ENCODE measurements at places on chromosomes 1 and 21. TPM values are rescaled to one million over a fixed set of nuclear protein-coding genes. Genes with fewer than 3 reads are reported as not detected.

Gene GCSAML
- 0.26 TPM for total RNA-seq

- H3K4me1 ChIP-seq = no peaks in the 10 kb centered on the region
- H3K36me3 ChIP-seq = no peaks in the 10 kb centered on the region
- no peak overlapping the region for H3K27ac ChIP-seq
- no peak overlapping the region for H3K4me3 ChIP-seq
- peaks cover 34% of the 10 kb centered on the region for H3K27me3 ChIP-seq
- no peak for DNase-seq
These were observed 10.1 kb downstream of the ZBTB8B start for GRCh38 chr1:32474954-32475353.

GRCh38 chr1:203325026-203325417, 19.7 kb downstream of the BTG2 start:
- peak overlapping the region; percentile 100 for H3K27ac ChIP-seq
- H3K4me3 ChIP-seq = peak overlapping the region; percentile 20
- no peaks in the 10 kb centered on the region for H3K27me3 ChIP-seq
- H3K36me3 ChIP-seq = no peaks in the 10 kb centered on the region

Gene OR14C36
- total RNA-seq = not detected

Gene RGS16
- total RNA-seq = 6.7 TPM

GRCh38 chr1:35939484-35939883, 8.6 kb downstream of the AGO3 start:
- no peak overlapping the region for H3K4me3 ChIP-seq
- no peak for DNase-seq
- no peaks in the 10 kb centered on the region for H3K27me3 ChIP-seq
- H3K27ac ChIP-seq = no peak overlapping the region
- no peaks in the 10 kb centered on the region for H3K36me3 ChIP-seq

- H3K4me1 ChIP-seq = peaks cover 35% of the 10 kb centered on the region
- H3K27ac ChIP-seq = peak within 1 kb of the TSS; percentile 98
- no peaks in the 10 kb centered on the region for H3K36me3 ChIP-seq
- H3K27me3 ChIP-seq = no peaks in the 10 kb centered on the region
- H3K4me3 ChIP-seq = peak within 1 kb of the TSS; percentile 96
These were observed at the start of gene CD53 for GRCh38 chr1:110872745-110873720. Gene CD53, plus strand, starts transcription at chr1:110873148. Its CDS starts 18,261 bp downstream, at chr1:110891409.

GRCh38 chr1:55813618-55814017, 598.5 kb upstream of the USP24 start:
- H3K27me3 ChIP-seq = peaks cover 2% of the 10 kb centered on the region
- no peak for DNase-seq
- no peaks in the 10 kb centered on the region for H3K36me3 ChIP-seq
- H3K4me3 ChIP-seq = no peak overlapping the region
- no peak overlapping the region for H3K27ac ChIP-seq
- H3K4me1 ChIP-seq = no peaks in the 10 kb centered on the region

Gene BGLAP
- 5.2 TPM for total RNA-seq

Gene MEX3A
- total RNA-seq = 0.03 TPM

- H3K27ac ChIP-seq = peak overlapping the region; percentile 97
- peak overlapping the region; percentile 88 for H3K4me3 ChIP-seq
- H3K4me1 ChIP-seq = peaks cover 7% of the 10 kb centered on the region
- H3K27me3 ChIP-seq = no peaks in the 10 kb centered on the region
- no peaks in the 10 kb centered on the region for H3K36me3 ChIP-seq
These were observed 440 bp upstream of the MUL1 start for GRCh38 chr1:20508411-20508771.

Gene NBPF4
- not detected for total RNA-seq

Gene FLVCR1
- total RNA-seq = 8.5 TPM

DNA sequence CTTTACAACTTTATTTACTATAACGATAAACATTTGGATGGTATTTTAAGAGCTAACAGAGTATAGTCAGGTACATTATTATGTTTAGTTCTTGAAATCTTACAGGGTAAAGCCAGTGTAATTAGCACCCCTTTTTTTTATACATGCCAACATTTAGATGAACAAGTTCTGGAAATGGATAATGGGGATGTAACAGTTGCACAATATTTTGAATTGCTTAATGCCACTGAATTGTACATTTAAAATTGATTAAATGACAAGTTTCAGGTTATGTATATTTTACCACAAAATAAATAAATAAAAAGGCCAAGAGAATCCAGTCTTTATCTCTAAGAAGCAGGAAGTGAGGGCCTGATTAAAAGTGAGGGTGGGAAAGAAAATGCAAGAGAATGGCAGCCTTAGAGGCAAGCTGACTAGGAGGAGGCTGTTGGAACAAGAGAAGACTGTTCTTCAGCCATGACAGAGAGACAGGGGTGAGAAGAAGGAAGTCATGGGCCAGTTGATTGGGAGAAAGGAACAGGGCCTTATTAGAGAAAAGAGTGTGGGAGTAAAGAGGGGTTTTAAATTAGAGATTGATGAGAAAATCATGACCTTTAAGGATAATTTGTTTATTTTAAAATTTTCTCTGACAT, 49.9 kb upstream of the TNFSF18 start:
- H3K27me3 ChIP-seq = no peaks in the 10 kb centered on the region
- H3K4me3 ChIP-seq = no peak overlapping the region
- no peak for DNase-seq
- H3K36me3 ChIP-seq = no peaks in the 10 kb centered on the region
- H3K4me1 ChIP-seq = no peaks in the 10 kb centered on the region

- no peaks in the 10 kb centered on the region for H3K27me3 ChIP-seq
- peaks cover 7% of the 10 kb centered on the region for H3K4me1 ChIP-seq
- no peak overlapping the region for H3K4me3 ChIP-seq
- H3K36me3 ChIP-seq = no peaks in the 10 kb centered on the region
These were observed 125.0 kb upstream of the B3GALT2 start for GRCh38 chr1:193311226-193311948.

Gene PCP4L1
- total RNA-seq = not detected

- H3K27ac ChIP-seq = no peak overlapping the region
- no peaks in the 10 kb centered on the region for H3K4me1 ChIP-seq
- H3K4me3 ChIP-seq = no peak overlapping the region
- H3K27me3 ChIP-seq = no peaks in the 10 kb centered on the region
These were observed 15.8 kb downstream of the STIL start for GRCh38 chr1:47298025-47298699.

- H3K27ac ChIP-seq = no peak overlapping the region
- H3K4me3 ChIP-seq = no peak overlapping the region
- peaks cover 2% of the 10 kb centered on the region for H3K27me3 ChIP-seq
- no peak for DNase-seq
- H3K4me1 ChIP-seq = no peaks in the 10 kb centered on the region
These were observed 5.9 kb downstream of the PLOD1 start for GRCh38 chr1:11940260-11940921.

Gene SPRR5
- not detected for total RNA-seq

GRCh38 chr1:184866586-184866985, 107.7 kb downstream of the NIBAN1 start:
- no peak overlapping the region for H3K4me3 ChIP-seq
- H3K27ac ChIP-seq = peak overlapping the region; percentile 86
- H3K4me1 ChIP-seq = peaks cover 9% of the 10 kb centered on the region

- H3K36me3 ChIP-seq = peaks cover 41% of the 10 kb centered on the region
- no peak for DNase-seq
- peaks cover 4% of the 10 kb centered on the region for H3K4me1 ChIP-seq
- H3K27me3 ChIP-seq = no peaks in the 10 kb centered on the region
- H3K27ac ChIP-seq = no peak overlapping the region
These were observed 18.9 kb downstream of the SFPQ start for GRCh38 chr1:35173909-35174540.

Gene AKR7A3
- 0.85 TPM for total RNA-seq

Gene GPR37L1
- total RNA-seq = not detected

Gene ESPN
- total RNA-seq = 2.1 TPM

- H3K4me1 ChIP-seq = no peaks in the 10 kb centered on the region
- no peak for DNase-seq
- no peak overlapping the region for H3K4me3 ChIP-seq
- H3K27me3 ChIP-seq = peaks cover 7% of the 10 kb centered on the region
- H3K36me3 ChIP-seq = no peaks in the 10 kb centered on the region
These were observed 20.3 kb downstream of the CDCP2 start for GRCh38 chr1:54132495-54132894.

Gene KRTAP10-7
- not detected for total RNA-seq

- DNase-seq = no peak
- H3K4me1 ChIP-seq = no peaks in the 10 kb centered on the region
- no peaks in the 10 kb centered on the region for H3K27me3 ChIP-seq
- no peaks in the 10 kb centered on the region for H3K36me3 ChIP-seq
- no peak overlapping the region for H3K4me3 ChIP-seq
These were observed 185.6 kb downstream of the DAB1 start for GRCh38 chr1:57238233-57238781.

- no peaks in the 10 kb centered on the region for H3K27me3 ChIP-seq
- DNase-seq = no peak
- no peak overlapping the region for H3K4me3 ChIP-seq
- H3K27ac ChIP-seq = no peak overlapping the region
These were observed 48.3 kb downstream of the HUNK start for GRCh38 chr21:31921079-31921478.

DNA sequence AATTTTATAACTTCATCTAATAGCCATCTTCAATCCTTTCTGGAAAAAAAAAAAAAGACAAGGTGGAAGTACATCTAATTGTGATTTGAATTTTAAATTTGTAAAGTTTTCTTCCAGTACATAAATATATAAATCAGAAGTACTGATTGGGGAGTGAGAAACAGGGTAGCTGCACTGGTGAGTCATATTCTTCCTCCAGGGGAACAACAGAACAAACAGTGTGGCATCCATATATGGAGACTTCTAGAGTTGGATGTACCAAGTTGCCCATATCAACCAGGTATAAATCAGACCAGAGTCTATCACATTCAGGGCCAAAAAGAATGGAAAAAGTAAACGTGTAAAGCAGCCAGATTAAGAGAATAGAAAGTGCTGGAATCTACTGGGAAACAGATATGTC, 66.0 kb upstream of the NRIP1 start:
- DNase-seq = no peak
- no peak overlapping the region for H3K27ac ChIP-seq
- H3K4me3 ChIP-seq = no peak overlapping the region
- no peaks in the 10 kb centered on the region for H3K4me1 ChIP-seq
- no peaks in the 10 kb centered on the region for H3K36me3 ChIP-seq

- H3K4me3 ChIP-seq = no peak overlapping the region
- no peaks in the 10 kb centered on the region for H3K27me3 ChIP-seq
- H3K27ac ChIP-seq = no peak overlapping the region
These were observed 36.0 kb downstream of the KAZN start for GRCh38 chr1:14634486-14634885.

DNA sequence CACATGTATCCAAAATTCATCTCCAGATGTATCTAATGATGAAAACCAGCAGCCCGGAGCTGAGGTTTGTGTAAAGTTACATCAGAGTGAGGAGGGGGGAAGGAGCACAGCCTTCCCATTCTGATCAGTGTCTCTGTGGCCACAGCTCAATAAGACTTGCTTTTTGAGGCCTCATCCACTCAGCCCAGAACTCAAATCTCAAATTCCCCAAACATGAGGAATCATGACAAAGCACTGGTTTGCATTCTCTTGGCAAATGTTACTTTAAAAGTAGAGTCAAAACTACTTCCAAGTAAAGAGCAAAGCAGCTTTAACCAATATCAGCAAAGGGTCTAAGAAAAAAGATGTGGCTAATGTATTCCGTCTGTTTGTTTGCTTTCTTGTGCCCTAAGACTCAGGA, 30.9 kb downstream of the CCN1 start:
- no peaks in the 10 kb centered on the region for H3K36me3 ChIP-seq
- H3K27me3 ChIP-seq = no peaks in the 10 kb centered on the region
- H3K4me1 ChIP-seq = no peaks in the 10 kb centered on the region
- DNase-seq = no peak
- no peak overlapping the region for H3K4me3 ChIP-seq
